ENCODE measurements at places on chromosomes 2 and 18.

DNA sequence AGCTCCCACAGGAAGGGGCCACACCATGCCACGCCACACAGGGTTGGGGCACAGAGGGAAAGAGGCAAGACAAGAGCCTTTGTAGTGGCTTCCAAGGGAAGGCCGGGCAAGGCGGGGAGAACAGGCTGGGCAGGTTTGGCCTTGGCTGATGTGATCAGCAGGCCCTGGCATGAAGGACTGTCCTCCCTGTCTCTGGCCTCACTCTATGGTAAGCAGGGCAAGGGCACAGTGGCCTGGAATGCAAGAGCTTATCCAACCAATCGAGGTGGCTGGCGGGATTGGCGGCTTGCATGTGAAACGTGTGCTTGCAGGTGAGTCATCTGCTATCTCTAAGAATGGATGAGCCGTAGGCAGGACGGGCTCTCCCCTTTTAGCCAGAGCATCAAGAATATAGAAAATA is 6.4 kb upstream of the ATP9B start:
- DNase-seq: no peak

- DNase-seq: no peak
These were observed 18.3 kb downstream of the CLHC1 start for GRCh38 chr2:55213822-55214221.

GRCh38 chr18:6943143-6943542 is 174.5 kb downstream of the LAMA1 start:
- no peak for DNase-seq

DNA sequence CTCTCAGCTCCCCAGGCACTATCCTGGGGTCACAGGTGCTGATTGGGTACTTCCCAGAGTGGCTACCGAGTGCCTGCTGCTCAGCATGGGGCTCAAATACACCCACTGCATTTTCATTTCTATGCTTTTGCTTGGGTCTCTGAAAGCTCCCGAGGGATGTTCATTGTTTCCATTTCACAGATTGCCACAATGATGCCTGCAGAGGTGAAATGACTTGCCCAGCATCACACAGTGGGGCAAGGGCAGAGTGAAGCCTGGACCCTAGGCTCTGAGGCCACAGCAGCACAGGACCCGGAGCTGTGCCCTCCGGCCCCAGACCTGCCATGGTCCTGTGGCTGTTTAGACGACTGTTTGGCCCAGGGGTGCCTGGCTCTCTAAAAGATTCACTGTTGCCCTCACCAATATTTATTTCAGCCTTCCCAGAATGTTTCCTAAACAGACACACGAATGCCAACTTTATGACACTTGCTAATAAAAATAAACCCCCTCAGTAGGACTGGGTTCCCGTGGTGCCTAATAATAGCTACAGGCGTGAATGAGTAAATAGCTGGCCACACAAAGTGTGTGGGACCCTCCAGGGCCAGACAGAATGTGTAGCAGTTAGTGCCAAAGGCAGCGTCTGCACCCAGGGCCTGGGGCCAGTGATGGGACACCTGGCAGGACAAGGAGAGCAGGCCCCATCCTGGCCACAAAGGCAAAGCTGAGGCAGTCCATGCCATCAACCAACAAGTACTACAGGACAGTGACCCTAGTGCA is 11.5 kb upstream of the ST8SIA5 start:
- no peak for DNase-seq

- no peak for DNase-seq
These were observed 163.6 kb downstream of the AGPS start for GRCh38 chr2:177556153-177556552.

Data from stimulated activated CD4-positive, alpha-beta T cell treated with anti-CD3 and anti-CD28 coated beads, Interleukin-15, amount 100 ng/mL, for 48 hours (primary cell).